Kidney tubule cell (primary cell): ENCODE measurements at places on chromosomes 4 and X.

- DNase-seq, result peak; percentile 14
Measured at GRCh38 chrX:151825925-151826485, 86.7 kb upstream of the MAGEA4 start.

GRCh38 chrX:44731160-44731559, 112.7 kb upstream of the DUSP21 start:
- DNase-seq, result no peak

- peak; percentile 53 for DNase-seq
Measured at GRCh38 chr4:155966731-155967395, 13.2 kb upstream of the CTSO start.

DNA sequence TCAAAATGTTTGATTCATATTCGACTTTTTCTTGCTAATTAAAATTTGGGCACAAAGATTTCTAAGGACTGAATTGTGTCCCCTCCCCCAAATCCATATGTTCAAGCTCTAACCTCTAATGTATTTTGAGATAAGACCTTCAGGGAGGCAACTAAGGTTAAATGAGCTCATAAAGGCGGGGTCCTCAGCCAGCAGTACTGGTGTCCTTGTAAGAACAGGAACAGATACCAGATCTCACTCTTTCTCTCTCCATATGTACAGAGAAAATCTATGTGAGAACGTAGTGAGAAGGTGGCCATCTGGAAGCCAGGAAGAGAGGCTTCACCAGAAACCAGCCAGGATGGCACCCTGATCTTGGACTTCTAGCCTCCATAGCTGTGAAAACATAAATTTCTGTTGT, 116.9 kb downstream of the VEGFC start:
- DNase-seq, result no peak

DNA sequence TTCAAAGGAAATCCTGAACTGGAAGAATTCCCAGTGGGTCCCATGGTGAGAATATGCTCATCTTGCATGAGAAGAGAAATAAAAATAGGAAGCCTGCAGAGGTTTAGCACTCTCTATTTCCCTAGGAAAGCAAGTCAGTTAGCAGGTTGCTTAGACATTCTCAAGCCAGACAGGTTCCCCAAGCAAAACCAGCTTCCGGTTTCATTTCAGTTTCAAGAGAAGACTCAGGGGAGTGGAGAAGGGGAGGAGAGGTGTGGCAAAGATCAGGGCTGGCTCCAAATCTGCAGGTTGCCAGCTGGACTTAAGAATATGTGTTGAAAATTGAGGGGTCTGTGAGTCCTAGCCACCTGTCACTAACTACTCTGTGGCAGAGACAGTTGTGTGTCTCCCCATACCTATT, 107.5 kb downstream of the CLNK start:
- no peak for DNase-seq

GRCh38 chr4:6851431-6851830, 58.2 kb upstream of the TBC1D14 start:
- DNase-seq, result no peak

GRCh38 chr4:80587871-80588385, 252.4 kb downstream of the CFAP299 start:
- DNase-seq, result no peak

- peak; percentile 53 for DNase-seq
Measured at GRCh38 chrX:45850197-45850774, 649.6 kb upstream of the DIPK2B start.

- peak; percentile 84 for DNase-seq
Measured at GRCh38 chr4:22987870-22988269, 295.1 kb downstream of the GBA3 start.

DNA sequence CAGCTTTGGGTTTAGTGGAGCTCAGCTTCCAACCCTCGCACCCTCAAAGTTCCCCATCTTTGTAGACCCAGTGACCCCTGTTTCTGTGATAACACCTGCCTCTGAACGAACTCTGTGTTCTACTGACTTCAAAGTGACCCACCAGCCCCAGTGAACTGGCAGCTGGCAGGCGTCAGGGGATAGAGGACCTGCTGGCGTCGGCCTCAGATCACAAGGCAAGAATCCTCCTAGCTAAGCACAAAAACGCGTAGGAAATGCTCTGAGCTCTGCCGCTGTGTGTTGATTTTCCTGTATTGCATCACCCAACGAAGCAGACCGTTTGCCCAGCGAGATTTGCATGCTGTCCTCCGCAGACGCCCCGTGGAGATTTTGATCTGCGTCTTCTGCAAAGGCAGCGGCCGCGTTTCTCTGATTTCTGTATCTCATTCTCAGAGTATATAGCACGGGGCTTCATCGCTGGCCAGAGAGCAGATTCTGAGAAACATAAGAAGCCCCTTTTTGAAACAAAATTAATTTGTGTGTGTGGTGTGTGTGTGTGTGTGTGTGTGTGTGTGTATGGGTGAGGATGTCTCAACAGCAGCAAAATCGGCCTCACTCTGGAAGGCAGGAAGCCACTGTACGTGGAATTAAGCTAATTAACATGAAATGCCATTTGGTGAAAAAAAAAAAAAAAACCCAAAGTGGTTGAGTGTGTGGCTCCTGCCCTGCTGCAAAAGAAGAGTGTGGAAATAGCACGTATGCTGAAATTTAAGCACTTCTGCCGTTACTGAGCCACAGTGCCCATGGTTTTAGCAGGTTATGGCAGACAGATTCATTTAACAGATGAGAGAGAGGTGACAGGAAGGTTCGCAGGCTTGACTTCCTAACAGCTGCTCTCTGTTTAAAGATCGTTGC, 29.2 kb upstream of the ASMTL start:
- DNase-seq, result peak; percentile 72

DNA sequence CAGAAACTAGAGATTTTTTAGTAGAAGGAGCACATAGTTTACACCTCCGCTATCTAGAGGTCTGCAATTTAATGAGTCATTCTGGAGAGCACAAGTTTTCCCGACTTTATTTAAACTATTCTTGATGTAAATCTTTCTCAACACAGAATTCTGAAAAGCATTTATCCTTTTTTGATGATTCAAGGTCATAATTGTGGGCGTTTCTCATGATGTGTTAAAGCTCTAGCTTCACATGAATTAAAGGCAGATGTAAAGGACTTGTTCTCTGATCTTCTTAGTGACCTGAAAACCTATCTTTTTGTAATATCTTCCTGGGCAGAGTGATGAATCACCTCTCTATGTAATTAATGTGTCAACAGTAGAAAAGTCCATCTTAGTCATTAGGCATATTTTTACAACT, 128.8 kb downstream of the COMMD8 start:
- peak; percentile 30 for DNase-seq

DNA sequence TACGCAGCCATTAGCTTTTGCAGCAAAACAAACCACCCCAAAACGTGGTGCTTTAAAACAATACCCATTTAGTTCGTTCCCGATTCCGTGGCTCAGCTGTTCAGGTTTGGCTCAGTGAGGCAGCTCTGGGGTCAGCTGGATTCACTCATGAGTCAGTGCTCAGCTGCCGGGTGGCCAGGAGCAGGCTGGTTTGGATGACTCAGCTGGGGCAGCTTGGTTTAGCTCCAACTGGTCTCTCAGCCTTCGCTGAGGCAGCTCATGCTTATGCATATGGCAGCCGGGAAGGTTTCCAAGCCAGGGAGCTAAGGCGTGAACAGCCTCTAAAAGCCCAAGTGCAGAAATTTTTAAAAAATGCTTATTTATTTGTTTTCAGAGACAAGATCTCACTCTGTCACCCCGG, 13.3 kb upstream of the CD99 start:
- DNase-seq, result peak; percentile 95

DNA sequence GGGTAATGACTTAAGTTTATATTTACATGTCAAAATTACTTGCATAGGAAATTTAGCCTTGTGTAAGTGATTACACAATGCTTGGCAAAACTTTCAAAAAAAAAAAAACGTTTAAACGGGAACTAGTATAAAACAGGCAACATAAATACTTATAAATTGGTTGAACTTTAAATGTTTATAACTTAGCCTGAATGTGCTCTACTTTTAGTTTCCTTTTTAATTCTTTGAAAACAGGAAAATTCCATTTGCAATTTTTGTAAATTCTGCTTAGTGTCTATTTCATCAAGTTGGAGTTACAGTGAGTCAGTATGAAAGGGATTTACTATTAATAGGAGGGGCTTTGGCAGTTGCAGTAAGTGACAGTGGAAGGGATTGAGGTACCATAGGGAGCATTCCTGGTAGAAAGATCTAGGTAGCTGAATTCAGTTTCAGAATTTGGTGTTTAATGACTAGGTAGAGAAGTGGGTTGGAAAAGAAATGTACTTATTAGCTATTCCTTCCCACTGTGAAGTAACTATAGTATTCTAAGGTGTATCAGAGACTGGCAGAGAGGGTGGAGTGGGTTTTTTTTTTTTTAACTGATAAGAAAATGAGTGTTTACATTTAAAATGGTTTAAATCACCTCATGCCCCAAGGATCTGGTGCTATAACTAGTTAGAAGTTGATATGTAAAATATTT, 2.8 kb downstream of the STAG2 start:
- DNase-seq, result peak; percentile 20
